SHP77 (cell line): ENCODE measurements at places on chromosomes 11 and 22.
A peak's percentile ranks its signal among the peaks of the same experiment; 100 is the strongest.

DNA sequence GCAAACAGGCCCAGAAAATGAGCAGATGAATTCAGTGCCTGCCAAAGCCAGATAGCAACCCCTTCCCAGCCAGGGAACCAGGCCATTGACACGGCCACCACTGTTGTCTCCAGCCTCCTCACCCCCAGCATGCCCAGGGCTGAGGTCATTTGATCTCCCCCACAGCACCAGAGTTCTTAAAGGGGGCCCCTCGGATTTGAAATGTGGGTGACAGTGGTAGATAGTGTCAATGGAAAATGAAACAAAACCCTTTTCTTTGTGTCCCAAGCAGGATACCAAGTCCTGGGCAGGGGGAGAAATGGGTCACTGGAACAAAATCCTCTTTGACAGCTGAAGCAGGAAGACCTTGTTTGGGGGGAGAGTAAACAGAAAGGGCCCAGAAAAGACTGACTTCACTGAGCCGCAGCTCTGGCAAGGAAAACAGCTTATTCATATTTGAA is 14.3 kb upstream of the ACCSL start:
- DNase-seq, result no peak

DNA sequence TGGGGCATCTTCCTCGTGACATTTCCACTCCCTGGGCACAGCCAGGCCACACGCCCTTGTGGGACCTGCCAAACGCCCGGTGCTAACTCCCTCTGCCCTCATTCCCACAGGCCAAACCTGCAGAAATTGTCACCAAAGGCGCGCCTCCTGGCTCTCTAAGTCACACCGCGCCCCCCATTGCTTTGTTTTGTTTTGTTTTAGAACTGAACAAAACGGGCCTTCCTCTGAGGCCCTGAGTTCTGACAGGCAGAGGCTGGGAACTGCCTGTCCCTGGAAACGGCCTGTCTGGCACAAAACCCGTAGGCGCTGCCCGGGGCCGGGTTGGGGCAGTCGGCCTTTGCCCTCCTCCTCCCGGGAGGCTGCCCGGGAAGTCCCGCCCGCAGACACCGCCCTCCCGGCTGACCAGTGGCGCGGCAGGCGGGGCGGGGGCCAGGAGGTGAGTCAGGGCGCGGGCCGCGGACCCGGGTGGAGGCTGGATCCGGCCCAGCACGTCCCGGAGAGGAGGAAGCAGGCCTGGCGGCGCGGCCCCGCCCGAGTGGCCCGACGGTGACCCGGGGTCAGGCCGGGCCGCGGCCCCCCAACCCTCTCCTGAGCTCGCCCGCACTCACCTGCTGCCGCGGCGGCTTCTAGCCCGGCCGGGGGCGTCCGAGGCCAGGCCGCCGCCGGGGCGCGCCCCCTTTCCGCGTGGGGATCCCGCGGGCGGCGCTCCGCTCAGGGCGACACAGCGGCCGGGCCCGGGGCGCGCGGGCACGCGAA is 465 bp downstream of the SUN2 start:
- DNase-seq, result peak; percentile 18

- peak; percentile 90 for DNase-seq
Observed at GRCh38 chr11:14892036-14892556, at the start of gene CYP2R1. Gene CYP2R1 (minus strand): TSS chr11:14892231. CDS start chr11:14892205, 26 bp downstream.

- no peak for DNase-seq
Observed at GRCh38 chr11:130217133-130218031, 57.8 kb downstream of the ST14 start.

GRCh38 chr11:3158131-3158591 is 6.9 kb downstream of the OSBPL5 start:
- DNase-seq, result no peak

DNA sequence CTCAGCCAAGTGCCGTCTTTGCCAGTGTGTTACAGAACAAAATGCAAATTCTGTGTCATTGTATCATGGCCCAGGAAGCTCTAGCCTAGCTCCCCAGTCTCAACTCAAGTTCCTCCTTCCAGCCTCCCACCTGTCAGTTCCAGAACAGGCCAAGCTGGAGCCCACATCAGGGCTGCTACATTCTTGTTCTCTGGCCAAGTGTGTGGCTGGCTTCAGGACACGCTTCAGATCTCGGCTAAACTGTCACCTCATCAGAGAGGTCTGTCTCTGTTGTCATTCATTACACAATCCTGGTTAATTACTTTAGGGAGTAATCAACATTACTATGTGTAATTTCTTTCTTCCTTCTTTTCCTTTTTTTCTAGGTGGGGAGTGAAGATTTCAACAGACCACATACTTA is 347.0 kb upstream of the SYN3 start:
- no peak for DNase-seq

DNA sequence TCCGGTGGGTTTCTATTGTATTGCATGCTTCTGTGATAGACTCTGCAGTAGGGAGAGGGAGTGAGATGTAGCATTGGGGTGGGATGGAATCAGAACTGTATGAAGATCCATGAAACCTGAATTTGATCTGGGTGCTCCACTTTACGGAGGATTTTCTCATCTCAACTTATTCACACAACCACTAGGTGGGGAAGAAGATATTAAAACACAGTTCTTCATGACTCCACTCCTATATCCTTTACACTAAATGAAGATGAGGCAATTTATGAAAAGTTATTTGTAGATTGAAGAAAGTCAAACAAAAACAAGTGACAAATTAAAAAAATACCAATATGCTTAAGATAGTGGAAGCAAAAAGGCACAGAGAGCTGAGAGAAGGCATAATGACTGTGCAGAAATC is 92.6 kb upstream of the PDGFD start:
- no peak for DNase-seq

- DNase-seq, result no peak
Observed at GRCh38 chr11:1755692-1756561, 5.5 kb upstream of the IFITM10 start.

- no peak for DNase-seq
Observed at GRCh38 chr11:2838091-2838490, 47.5 kb downstream of the CDKN1C start.

DNA sequence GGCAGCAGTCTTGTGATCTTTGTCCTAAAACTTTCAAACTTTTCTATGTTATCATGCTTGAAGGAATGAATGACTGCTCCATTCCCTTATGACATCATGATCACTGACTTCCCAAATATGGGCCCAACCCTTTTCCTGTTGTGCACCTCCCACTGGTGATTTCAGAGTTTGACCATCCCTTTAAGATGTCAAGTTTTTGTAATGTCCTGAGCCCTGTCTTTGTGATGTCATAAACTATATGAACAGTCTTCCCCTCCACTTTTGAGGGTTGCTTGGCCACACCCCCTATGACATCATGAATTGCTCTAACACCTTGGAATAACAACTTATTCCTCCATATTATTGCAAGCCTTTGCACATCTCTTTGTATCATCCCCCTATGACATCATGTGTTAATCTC is 16.5 kb upstream of the NUCB2 start:
- no peak for DNase-seq

- no peak for DNase-seq
Observed at GRCh38 chr22:22010358-22010757, 27.8 kb upstream of the TOP3B start.

- DNase-seq, result no peak
Observed at GRCh38 chr11:88597387-88597786, 259.9 kb upstream of the CTSC start.

DNA sequence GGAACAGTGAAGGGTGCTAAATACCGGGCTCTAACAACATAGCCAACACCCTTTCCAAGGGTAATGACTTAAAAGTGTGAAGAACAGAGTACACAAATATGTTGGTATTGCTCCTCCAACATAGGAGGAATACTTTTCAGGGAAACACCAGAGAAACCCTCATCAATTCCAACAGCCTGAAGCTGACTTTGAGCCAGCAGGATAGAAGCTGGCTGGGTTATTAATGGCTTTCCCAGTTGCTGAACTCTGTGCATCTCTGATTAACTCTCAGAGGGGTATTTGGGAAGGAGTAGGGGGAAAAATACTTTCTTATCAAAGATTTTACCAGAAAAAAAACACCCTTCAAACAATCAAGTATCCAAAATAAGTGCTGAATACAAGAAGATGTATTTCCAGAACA is 95.6 kb downstream of the AMBRA1 start:
- no peak for DNase-seq

GRCh38 chr11:72864702-72865655 is 50.8 kb downstream of the ATG16L2 start:
- DNase-seq, result no peak

- DNase-seq, result no peak
Observed at GRCh38 chr11:68535098-68535497, 74.5 kb downstream of the PPP6R3 start.

GRCh38 chr11:82989628-82990404 is 81.9 kb downstream of the RAB30 start:
- no peak for DNase-seq

DNA sequence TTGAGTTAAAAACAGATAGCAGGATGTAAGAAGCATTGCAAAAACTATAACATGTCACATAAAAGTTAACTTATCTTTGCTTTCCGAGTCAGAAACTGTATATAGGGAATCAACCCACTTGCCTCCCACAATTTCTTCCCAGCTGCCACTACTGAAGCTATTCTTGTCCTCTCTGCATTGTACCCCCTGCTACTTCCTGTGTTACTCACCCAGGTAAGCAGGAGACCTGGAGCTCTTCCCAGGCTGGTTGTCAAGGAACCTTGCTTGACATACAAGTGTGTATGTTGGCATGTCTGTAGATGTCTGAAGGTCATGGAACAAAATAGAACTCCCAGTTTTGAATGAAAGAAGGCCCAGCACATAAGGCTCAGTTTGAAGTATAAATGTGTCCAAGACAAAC is 74.3 kb upstream of the LRRC4C start:
- DNase-seq, result no peak

GRCh38 chr11:107791343-107792048 is 67.1 kb downstream of the SLC35F2 start:
- no peak for DNase-seq

GRCh38 chr22:28111501-28112189 is 192.6 kb upstream of the PITPNB start:
- no peak for DNase-seq

- peak; percentile 62 for DNase-seq
Observed at GRCh38 chr11:77191429-77191822, 63.4 kb downstream of the MYO7A start.

DNA sequence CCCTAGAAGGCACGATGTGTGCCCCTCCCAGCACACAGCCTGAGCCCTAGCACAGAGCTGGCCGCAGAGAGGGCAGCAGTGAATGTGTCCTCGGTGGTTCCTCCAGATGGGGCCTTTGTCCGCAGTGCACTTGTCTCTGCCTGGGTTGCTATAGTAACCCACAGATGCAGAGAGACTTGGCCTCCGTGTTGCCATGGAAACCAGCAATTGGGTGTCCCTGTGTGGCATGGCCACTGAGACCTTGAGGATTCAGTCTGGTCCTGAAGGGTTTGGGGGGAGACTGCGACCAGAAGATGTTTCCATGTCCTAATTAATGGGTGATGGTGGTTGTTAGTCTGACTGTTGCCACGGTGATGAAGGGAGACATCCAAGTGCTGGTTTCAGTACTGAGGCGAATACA is 42.6 kb upstream of the TUB start:
- no peak for DNase-seq

- no peak for DNase-seq
Observed at GRCh38 chr11:538431-539051, 1.2 kb downstream of the LRRC56 start.

DNA sequence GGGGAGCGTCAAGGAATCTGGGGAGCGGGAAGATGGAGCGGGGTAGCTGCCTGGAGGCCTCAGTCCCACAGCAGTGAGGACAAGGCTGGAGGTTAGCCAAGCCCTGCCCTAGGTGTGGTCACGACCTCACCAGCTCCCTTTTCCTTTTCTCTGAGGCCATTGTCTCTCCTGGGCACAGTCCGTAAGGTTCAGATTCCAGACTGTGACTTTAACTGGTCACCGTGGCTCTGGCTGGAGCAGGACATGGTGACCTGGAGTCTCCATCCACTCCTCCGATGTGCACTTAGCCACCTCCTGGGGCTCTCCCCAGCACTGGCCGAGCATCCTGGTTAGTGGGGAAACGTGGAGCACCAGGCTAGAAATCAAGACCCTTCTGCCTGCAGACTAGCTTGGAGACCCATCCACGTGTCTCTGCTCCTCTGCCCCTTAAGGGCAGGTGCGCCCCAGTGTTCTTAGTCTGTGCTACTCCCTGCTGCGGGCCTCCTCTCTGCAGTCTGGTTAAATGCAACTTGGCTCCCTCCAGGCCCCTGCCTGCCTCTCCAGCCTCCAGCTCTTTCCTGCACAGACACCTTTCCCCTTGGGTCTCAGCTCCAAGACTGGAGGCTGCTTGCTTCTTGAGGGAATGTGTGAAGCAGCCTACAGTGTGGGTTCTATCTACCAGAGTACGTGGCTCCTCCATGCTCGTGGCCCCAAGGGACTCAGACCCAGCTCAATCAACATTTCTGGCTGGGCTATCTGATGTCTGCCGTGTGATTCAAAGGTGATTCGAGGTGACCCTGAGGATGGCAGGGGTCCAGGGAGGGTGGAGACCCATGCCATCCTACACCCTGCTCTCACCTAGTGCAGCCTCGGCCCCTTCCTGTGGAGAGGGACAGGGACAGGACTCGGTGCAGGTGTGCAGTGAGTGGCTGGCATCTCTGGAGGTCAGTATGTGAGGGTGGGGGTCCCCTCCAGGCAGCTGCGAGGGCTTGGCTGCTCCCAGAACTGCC is 5.2 kb downstream of the SLC25A1 start:
- no peak for DNase-seq

- DNase-seq, result no peak
Observed at GRCh38 chr22:37182949-37183245, 5.2 kb downstream of the C1QTNF6 start.

DNA sequence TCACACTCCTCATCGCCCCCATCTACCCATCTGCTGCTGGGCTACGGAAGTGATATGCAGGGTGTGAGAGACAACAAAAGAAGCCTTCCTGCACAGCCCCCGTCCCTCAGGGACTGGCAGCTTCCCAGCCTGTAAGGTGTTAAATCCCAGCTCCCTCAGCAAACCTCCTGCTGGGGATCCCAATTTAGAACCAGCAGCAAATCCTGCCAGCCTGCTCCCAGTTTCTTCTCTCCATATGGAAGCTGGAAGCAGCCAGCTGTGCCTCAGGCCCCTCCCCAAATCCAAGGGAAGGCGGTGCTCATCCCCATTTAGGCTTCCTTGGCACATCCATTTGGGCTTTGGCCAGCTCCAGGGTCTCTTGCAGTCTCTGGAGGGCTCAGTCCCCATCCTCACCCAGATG is 47.5 kb downstream of the PAMR1 start:
- DNase-seq, result no peak
